ENCODE measurements at places on chromosomes 12 and 14. TPM values are rescaled to one million over a fixed set of nuclear protein-coding genes. Genes with fewer than 3 reads are reported as not detected.
A peak's percentile ranks its signal among the peaks of the same experiment; 100 is the strongest.

Gene CSRP2
- polyA plus RNA-seq: 25.1 TPM

- peak; percentile 54 for DNase-seq
These were observed 1.7 kb downstream of the CCND2 start for GRCh38 chr12:4275016-4275869.

DNA sequence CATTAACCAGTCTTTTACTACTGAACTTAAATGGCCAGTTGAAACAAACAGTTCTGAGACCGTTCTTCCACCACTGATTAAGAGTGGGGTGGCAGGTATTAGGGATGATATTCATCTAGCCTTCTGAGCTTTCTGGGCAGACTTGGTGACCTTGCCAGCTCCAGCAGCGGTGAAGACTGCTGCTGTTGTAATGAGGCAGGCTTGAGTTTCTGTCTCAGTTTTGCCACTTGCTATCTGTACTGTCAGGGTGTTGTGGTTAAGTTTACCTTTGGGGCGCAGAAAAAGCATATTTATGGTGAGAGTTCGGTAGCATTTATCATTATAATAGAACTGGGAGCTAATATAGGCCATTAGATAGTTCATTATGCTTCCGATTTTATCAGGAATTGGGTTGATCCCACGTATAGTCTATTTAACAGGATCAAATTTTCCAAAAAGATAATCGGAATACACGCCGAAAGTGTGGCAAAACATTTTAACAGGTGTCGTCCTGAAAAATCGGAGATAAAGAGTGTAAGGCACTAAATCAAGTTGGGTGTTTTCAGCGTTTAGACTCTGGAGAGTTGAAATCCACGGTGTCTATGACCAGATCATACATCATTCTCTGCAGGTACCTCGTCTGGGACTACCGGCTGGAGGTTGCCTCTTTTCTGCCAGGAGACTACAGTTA lies 688 bp upstream of the NECAP1 start:
- DNase-seq: peak; percentile 6

DNA sequence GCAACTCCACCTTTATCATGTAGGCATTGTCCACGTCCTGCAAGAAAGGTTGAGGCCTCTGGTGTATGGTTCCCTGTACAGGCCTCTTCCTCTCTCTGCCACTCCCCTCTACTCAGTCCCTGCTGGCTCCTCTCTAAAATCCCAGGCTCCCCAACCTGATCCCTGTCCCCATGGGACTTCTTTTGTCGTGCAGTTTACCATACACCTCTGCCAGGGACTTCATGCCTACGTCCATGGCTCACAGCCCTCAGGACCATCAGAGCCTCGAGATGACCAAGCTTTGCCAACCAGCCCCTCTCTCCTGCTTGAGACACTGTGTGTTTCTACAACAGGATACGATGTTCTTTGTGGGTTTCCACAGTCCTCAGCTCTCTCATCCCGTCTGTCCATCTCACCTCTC lies 2.9 kb downstream of the KRT2 start:
- no peak for DNase-seq

- no peak for DNase-seq
These were observed 434.7 kb downstream of the FUT8 start for GRCh38 chr14:65847075-65847847.

Gene AICDA
- not detected for polyA plus RNA-seq

Gene CCNB1IP1
- 141 TPM for polyA plus RNA-seq

DNA sequence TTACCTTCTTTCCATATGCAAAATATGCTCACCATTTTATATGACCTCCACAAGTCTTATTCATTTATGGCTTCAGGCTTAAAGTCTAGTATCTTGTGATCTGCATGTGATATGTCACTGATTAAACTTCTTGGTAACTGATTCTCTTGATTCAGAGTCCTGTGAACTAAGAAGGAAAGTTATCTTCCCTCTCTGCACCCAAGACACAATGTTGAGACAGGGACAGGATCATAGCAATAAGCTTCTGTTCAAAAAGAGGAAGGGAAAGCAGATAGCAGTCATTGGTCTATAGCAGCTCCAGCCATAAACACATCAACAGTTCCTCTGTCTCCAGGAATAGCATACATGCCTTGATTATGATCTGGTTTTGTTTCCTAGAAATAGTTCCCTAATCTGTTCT lies 103.1 kb downstream of the UNC79 start:
- DNase-seq: no peak

Gene CLEC2B
- 30.8 TPM for polyA plus RNA-seq

DNA sequence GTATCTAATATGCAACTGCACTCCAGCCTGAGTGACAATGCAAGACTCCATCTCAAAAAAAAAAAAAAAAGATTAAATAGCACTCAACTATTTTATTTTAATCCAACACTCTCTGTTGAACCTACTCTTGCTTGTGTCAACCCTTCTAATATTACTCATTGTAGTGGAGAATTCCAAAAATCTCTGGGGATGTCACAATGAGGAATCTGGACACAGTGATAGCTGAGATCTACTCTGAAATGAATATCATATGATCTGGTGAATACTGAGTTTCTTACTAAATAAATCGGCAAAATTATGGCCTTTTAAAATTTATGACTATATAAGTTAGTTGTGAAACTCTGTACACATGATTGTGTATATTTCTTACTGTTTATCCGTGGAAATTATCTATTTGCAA lies 418.2 kb downstream of the BCAT1 start:
- DNase-seq: no peak

DNA sequence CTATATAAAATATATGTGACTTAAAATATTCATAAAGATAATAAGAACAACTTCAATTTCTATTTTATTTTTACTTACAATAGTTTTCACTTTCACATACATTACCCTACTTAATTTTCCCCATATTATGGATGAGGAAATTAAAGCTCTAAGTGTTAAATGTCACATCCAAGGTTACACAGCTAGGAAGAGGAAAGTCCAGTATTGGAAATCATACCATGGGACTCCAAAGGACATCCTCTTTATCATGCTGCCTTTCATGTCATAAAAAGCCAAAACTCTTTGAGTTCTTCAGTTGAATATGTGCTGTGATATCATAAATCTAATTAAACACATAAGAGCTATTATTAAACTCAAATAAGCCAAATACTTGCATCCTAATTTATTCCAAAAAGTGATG lies 172.4 kb upstream of the GARIN2 start:
- DNase-seq: no peak

- DNase-seq: no peak
These were observed 32.4 kb downstream of the CLMN start for GRCh38 chr14:95287176-95287754.

DNA sequence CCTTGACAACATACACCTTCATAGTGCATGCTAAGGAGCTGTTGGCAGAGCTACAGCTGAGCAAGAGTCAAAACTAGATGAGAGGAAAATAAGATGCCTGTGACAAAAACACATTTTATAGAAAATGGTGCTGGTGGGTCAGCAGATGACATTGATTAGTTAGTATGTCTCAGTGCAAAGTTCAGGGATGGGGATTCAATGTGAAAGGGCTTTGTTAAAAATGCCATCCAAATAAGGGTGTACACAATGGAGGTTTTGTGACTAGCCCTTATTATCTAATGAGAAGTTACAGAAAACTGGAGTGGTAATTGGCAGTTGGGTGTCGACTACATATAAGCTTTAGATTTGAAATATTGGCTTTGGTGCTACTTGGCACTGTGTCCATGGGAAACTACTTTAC lies 169.0 kb downstream of the MON2 start:
- no peak for DNase-seq

DNA sequence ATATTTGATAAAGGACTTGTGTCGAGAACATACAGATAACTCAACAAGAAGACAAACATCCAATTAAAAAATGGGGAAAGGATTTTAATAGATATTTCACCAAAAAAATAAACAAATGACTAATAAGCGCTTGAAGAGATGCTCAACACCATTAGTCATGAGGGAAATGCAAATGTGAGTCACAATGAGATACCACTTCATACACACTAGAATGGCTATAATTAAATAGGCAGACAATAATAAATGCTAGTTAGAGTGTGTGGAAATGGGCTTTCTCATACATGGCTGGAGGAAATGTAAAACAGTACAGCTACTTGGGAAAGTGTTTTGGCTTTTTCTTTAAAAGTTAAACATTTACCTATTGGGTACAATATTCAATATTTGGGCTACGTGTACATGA lies 34.8 kb downstream of the DLK1 start:
- no peak for DNase-seq

Gene RD3L
- polyA plus RNA-seq: 0.12 TPM

DNA sequence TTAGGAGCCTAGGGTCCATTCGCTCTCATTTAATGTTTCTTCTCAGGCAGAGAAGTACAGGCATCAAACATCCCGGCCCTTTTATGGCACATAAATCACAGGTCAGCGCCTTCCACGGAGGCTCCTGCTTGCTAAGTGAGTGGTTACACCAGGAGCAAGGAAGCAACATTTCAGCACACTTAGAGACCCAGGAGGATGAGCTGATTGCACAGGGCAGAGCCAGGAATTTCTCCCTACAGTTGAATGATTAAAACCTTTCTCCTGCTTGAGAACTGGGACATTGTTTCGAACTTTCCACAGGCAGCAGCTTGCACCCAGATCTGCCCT lies 233.4 kb downstream of the SPTSSA start:
- no peak for DNase-seq

Gene RPS6KA5
- polyA plus RNA-seq: 8.8 TPM

Gene P2RX4
- 32.0 TPM for polyA plus RNA-seq

GRCh38 chr14:88289234-88289633 lies 33.8 kb downstream of the KCNK10 start:
- DNase-seq: no peak

DNA sequence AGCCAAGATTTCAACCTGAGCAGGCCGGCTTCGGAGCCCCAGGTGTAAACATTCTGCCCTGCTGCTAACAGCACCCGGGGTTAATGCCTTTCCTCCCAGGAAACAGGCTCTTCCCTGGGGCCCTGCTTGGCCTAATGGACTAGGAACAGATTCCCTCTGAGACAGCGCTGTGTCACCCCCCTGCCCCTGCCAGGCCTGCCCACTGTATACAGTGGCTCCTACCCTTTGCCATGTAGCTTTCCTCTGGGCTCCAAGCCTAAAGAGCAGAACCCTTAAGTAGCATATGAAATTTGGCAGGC lies 28.3 kb upstream of the BCDIN3D start:
- DNase-seq: no peak

DNA sequence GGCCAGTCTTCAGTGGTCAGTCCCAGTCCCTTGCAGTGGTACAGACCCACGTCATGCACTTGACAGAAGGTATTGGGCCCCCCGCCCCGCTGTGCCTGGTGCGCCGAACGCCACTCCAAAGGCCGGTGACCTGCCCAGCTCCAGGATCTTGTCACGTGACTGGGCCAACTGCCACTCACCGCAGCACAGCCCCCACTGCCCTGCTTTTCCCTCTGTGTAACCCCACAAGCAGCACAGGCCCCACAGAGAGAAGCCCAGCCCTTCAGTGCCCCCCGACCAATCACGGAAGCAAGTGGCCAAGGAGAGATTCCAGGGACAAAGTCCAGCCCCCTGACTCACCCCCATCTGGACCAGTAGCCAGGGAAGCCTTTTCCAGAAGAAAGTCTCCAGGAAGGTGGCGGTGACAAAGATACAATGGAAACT lies 498 bp downstream of the GPR132 start:
- DNase-seq: no peak

Gene ANO2
- 3.8 TPM for polyA plus RNA-seq

Gene DLGAP5
- polyA plus RNA-seq: 65.2 TPM

Gene TPCN1
- 28.8 TPM for polyA plus RNA-seq

GRCh38 chr12:76014007-76014406 lies 17.6 kb downstream of the PHLDA1 start:
- no peak for DNase-seq

Gene DTX3
- 62.9 TPM for polyA plus RNA-seq

Gene APOLD1
- polyA plus RNA-seq: 10.6 TPM

GRCh38 chr12:113276306-113276705 lies 55.0 kb downstream of the TPCN1 start:
- no peak for DNase-seq

DNA sequence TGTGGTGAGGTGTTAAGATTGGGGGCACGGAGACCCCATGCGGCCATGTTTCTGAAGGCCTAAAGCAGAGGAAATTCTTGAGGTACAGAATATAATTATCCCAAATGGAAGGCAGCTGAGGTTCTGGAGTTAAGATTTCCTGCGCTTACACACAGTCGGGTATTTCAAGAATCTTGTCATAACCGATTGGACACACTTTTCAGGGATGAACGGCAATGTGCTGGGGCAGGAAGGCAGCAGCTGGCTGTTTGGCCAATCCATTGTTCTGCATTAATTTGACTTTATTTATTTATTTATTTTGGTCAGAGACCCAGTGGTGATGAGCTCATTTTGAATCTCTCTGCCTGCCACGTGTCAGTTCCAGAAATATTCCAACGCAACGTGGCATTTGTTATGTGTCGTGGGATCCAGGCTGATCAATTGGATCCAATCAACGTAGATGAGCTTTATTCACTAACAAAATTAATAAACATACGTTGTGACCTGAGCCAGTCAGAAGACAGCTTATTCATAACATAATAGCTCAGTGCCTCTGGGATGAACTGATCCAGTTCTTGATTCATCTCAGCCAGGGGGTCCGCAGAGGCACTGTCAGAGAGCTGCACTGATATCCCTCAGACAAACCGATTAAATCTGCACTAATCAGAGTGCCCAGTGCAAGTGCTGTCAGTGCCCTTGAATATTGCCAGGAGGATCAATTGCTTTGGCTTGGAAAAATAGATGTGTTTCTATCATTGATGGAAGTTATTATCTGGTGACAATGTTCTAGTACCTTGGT lies 181.0 kb downstream of the KTN1 start:
- DNase-seq: no peak

Gene MYO1A
- polyA plus RNA-seq: 0.18 TPM

Gene GPHN
- polyA plus RNA-seq: 27.6 TPM

DNA sequence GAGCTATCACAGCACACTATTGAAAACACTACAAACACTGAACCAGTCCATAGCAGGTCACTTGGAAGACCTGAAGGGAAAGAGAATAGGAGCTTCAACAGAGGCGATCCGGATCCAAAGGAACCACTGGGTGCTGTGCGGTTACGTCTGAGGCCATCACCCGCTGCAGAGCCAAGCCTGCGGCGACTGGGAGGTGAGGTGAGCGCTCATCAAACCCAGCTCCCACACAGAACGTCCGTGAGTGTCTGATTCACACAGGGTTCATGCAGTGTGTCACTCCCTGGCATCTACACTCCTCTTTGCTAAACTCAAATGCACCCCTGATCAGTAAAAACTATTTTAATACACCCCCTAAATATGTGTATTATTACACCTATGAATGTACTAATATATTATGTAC lies 64.1 kb downstream of the TMEM132D start:
- no peak for DNase-seq
